GM23338 (cell line): ENCODE measurements at places on chromosomes 1 and 21. TPM values are rescaled to one million over a fixed set of nuclear protein-coding genes. Genes with fewer than 3 reads are reported as not detected.

DNA sequence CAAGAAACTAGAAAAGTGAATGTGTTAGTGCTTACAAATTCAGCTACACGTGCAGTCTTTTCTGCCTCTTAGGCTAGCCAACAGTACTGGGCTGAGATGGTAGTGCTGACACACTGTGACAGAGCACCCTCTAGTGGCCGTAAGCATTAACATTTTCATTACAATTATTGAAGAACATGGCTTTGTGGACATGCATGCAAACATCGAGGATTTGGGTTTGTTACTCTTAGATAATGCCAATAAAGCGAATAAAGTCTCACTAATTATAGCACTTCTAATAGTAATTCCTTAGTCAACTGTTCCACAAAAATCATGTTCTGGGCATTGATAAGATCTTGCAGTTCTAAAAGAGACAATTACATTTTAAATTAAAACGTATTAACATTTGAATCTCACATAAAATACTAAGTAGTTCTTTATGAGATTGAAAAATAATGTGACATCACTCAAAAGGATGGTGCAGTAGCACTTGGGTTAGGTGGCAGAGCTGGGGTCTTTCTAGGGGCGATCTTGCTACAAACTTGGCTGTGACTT lies 47.1 kb downstream of the MYSM1 start:
- no peaks in the 10 kb centered on the region for H3K27me3 ChIP-seq
- no peak overlapping the region for H3K4me3 ChIP-seq
- H3K36me3 ChIP-seq = peaks cover 17% of the 10 kb centered on the region; the same call in 1 of the 2 replicates
- no peaks in the 10 kb centered on the region for H3K4me1 ChIP-seq
- DNase-seq = peak; percentile 90
- no peak overlapping the region for H3K27ac ChIP-seq

DNA sequence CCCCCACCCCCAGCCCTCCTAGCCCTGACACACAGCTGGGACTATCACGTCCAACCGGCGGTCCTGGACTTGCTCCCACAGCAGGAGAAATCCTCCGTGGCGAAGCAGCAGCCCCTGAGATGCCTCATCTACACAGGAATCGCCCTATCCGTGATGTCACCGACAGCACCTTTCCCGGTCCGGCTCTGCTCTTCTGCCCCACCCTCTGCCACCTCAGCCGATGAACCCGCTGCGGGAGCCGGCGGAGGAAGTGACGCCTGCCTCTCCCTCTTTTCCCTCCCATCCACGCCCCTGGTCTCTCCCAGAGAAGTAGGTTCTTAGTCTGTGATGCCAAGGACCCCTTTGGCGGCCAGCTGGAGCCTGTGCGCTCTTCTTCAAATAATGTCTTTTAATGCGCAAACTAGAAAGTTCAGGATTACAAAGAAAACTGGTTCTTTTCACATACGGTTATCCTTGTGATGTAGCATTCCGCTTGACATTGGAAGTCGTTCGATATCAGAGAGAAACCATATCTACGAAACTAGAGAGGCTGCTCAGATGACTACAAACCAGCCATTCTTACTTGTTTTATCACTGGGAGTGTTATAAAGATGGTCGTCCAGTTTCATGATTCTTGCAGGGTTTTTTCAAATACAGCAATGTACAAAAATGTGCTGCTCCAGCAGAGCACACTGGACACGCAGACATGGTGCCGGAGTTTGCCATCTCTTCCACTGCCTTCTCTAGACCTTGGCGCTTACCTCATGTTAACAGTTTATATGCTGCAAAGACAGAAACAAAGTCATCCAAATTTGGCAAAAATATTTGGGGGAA lies 120.3 kb downstream of the PPIAL4G start:
- H3K36me3 ChIP-seq = no peaks in the 10 kb centered on the region
- H3K27me3 ChIP-seq = peaks cover 46% of the 10 kb centered on the region
- H3K4me1 ChIP-seq = peaks cover 5% of the 10 kb centered on the region

GRCh38 chr1:160638926-160639325 lies 7.9 kb downstream of the SLAMF1 start:
- H3K4me3 ChIP-seq = no peak overlapping the region
- no peak for DNase-seq

- DNase-seq = peak; percentile 86
- H3K27me3 ChIP-seq = no peaks in the 10 kb centered on the region
- H3K36me3 ChIP-seq = no peaks in the 10 kb centered on the region
- H3K4me3 ChIP-seq = no peak overlapping the region
- H3K4me1 ChIP-seq = peaks cover 16% of the 10 kb centered on the region
Observed at GRCh38 chr1:25520446-25521061, 22.9 kb upstream of the LDLRAP1 start.

The CEPT1 gene
- total RNA-seq = 33.5 and 39.5 TPM in 2 replicates

The AK5 gene
- 8.8 and 18.3 TPM in 2 replicates for total RNA-seq

The ESRRG gene
- 1.7 and 3.2 TPM in 2 replicates for total RNA-seq

The KCNJ9 gene
- total RNA-seq = 0.08 and 0.24 TPM in 2 replicates
